AML-193 (cell line): ENCODE measurements at places on chromosomes 4 and X.

GRCh38 chr4:123359449-123360315 lies 36.9 kb upstream of the SPRY1 start:
- DNase-seq: no peak

DNA sequence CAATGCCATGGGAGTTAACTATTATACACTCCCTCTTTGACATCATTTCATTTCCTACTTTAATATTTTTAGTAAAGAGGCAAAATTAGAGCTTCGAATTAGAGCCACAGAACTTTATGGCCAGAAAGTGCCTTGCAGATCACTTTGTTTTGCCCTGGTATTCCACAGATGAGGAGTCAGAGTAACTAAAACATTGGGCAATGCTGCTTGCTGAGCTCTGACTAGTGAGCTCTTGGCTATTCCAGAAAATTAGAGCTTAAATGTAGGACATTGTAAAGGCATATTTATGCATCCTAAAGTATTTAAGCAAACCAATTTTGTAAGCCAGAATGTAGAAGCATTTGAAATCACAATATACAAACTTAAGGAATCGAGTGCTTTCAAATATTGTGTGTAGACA lies 6.3 kb upstream of the ZNF827 start:
- no peak for DNase-seq

- DNase-seq: no peak
Measured at GRCh38 chrX:13506574-13506973, 62.8 kb upstream of the EGFL6 start.

- peak; percentile 3 for DNase-seq
Measured at GRCh38 chrX:37594755-37595382, 23.4 kb downstream of the LANCL3 start.

DNA sequence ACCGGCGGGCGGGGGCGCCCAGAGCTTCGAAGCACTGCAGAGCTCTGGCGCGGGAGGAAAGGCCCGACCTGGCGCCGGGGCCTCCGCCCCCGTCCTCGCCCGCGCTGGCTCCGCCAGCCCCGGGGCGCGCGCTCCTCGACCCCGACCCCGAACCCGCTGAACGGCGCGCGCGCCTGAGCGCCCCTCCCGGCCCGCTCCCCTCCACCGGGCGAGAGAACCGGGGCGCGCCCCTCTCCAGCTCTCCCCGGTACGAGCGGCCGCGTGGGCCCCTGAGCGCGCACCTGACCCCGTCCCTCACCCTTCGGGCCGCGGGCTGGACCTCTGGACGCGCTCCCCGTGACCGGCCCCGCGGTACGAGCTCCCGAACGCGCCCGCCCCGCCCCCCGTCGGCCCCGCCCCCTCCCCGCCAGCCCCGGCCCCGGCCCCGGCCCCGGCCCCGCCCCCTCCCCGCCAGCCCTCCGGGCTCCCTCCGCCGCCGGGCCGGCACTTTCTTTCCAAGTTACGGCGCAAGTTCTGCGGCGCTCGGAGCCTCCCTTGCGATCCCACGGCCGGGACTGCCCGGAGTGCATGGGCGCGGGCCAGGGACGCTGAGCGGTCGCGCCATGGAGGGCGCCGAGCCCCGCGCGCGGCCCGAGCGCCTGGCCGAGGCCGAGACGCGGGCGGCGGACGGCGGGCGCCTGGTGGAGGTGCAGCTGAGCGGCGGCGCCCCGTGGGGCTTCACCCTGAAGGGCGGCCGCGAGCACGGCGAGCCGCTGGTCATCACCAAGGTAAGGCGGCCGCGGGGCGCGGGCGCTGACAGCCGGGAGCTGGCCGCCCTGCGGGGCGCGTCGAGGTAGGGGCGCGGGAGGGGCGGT lies at the start of gene SHROOM2:
Gene SHROOM2, plus strand, starts transcription at position 486 of the 854 bp plus-strand sequence. Its CDS starts 117 bp downstream, at position 603.
- DNase-seq: no peak

GRCh38 chrX:40080894-40081678 lies 16.7 kb downstream of the BCOR start:
- no peak for DNase-seq
